Stimulated activated CD4-positive, alpha-beta T cell treated with anti-CD3 and anti-CD28 coated beads, TNF-alpha, amount 100 ng/mL, for 48 hours (primary cell): ENCODE measurements at places on chromosomes 2 and 18.

GRCh38 chr2:143117225-143117624 is 12.0 kb upstream of the ARHGAP15 start:
- DNase-seq: no peak

- no peak for DNase-seq
These were observed 180.0 kb downstream of the GLI2 start for GRCh38 chr2:120915670-120916069.

GRCh38 chr2:203072371-203072770 is 57.7 kb downstream of the NBEAL1 start:
- no peak for DNase-seq

DNA sequence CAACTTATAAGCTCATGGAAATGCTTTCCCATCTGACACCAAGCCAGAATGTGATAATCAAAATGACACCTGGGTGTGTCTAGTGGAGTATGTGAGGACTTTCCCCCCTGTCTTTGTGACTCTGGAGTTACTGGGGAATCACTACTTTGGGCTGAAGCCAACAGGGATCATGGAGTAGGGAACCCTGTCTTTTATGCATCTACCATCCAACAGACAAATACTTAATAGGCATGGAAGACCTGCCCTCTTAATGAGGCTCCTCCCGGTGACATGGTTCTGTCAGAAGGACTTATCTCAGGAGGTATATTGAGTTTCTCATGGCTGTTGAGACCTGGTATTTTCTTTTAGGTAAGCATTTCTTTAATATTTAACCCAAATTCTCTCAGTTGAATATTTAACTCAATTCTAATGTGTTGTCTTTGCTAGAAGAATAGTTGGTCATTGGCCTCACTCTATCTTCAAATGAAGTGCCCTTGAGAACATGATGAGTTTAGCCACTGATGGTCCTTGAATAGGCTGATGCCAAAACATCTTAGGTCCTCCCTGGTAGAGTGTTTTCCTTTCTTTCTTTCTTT is 42.1 kb downstream of the TGIF1 start:
- DNase-seq: no peak

GRCh38 chr2:222504719-222505118 is 80.4 kb downstream of the SGPP2 start:
- DNase-seq: no peak

DNA sequence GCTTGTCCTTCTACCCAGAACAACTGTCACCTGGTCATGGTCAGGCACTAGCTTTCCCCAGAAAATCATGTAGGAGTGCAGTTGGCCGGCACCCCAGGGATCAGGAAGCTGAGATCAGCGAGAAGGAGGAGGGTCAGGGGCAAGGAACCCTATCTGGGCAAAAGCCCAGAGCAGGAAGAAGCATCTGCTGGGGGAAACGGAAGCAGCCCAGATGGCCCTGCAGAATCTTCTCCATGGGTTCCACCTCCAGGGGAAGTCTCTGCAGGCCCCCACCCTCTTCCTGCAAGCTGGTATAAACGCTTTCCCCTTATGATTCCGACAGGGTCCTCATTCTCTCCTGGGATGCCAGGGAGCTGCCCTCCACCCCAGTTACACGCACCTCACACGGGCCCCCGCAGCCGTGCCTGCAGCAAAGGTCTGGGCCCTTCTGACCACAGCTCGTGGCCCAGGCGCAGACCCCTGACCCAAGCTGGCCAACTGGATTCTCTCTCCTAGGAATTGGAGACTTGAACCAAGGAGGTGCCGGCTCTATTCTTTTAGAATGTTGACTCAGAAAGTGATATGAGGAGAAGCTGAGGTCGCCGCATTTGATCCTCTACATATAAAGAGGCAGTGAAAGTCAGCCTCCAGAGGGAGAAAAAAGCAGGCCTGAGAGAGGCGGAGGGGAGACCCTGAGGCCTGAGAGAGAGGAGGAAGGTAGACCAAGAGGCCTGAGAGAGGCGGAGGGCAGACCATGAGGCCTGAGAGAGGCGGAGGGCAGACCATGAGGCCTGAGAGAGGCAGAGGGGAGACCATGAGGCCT is 71.0 kb downstream of the STPG4 start:
- no peak for DNase-seq

DNA sequence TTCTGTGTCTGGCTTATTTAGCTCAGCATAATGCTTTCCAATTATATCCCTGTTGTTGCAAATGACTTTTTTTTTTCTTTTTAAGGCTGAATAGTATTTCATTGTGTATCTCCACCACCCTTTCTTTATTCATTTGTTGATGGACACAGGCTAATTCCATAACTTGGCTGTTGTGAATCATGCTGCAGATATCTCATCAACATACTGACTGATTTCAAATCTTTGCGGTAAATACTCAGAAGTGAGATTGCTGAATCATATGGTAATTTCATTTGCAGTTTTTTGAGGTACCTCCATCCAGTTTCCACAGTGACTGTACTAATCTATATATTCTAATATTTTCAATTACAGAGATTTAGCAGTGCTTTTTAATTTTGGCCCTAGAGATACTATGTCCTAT is 266.2 kb downstream of the TMX3 start:
- DNase-seq: no peak

- DNase-seq: no peak
These were observed at the start of gene PPP1R1C for GRCh38 chr2:181985632-181986205. TSS of gene PPP1R1C (plus strand) at chr2:181985853. CDS start at chr2:181986111, 258 bp downstream.

DNA sequence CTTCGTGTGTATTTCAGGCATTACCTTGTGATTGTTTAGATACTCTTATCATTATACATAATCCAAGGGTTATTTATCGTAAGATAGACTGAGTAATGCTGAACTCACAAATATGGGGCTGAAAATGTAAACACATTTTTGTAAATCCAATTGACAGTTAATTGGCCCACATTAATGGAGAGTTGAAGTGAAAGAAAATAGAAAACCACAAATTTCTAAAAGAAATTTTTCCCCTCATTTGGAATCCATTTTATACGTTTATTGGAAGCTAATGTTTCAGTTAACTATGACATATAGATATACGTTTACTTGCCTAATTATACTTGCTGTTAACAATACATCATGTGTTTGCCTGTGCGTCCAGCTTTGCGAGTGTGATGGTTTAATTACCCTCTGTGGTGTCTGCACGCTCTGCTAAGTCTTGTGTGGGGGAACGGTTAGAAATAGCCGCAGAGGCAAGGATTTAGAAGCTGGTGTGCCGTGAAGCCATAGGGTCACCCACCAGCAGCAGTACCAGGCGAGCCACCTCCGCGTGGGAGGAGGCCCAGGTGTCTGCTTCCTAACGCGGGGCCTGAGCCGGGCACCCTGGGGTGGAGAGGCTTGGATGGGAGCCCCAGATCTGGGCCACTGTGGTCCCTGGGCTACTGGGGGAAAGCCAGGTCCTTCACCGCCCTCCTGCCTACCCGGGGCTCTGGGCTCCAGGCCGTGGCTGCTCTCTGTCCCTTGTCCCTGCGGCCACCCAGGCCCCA is 38.0 kb downstream of the TSHZ1 start:
- DNase-seq: no peak

DNA sequence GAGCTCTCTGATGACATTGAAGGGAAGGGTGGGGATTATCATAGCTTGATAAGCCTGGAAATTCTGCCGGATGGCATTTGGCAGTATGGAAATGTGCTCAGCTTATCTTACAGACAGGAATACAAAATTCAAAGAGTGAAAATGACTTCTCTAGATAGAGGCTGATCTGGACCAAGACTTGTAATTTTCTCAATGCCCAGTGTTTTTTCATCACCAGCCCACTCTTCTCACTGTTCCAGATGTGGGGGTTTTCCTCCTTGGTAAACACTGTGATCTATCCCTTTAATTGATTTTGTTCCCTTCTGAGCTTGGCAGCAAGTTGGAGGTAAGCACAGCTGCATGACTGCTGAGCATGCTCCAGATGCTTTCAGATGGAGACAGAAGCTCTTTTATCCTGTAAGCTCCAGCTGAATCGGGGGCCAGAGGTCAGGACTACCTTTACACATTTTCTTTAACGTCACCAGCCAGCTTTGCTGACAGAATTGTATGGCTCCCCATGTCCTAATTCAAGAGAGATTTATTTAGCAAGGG is 287.4 kb upstream of the TCF4 start:
- DNase-seq: no peak

DNA sequence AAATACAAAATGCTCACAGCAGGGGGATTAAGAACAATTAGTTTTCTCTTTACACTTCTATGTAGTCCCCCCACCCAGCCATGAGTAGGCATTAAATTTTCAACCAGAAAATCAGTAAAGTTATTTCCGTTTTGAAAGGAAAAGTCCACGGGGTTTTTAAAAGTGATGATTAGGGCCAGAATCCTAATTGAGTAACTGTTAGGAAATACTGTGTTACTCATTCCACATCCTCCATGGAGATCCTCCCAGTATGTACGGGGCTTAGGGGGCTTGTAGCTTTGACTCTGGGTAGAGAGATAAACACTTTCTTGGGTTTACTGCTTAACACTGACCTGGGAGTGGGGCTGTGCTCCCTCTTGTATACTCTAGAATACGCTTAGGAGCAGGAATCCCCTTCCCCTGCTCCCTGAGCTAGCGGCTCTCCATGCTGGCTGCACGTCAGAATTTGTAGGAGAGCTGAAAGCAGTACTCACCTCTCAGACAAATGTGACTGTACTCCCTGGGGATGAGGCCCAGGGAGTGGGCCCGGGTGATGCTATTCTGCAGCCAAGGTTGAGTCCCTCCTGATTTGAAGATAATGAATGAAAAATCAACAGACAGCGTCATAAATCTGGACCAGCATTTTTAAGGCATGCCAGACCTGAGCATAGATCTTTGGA is 100.5 kb downstream of the SLC4A3 start:
- no peak for DNase-seq

- no peak for DNase-seq
These were observed 73.2 kb downstream of the CAPN13 start for GRCh38 chr2:30733876-30734520.

GRCh38 chr18:22739061-22739642 is 194.0 kb upstream of the RBBP8 start:
- no peak for DNase-seq

- DNase-seq: no peak
These were observed 374.8 kb upstream of the TRIB2 start for GRCh38 chr2:12341920-12342319.

GRCh38 chr2:5183031-5183430 is 509.2 kb upstream of the SOX11 start:
- no peak for DNase-seq

DNA sequence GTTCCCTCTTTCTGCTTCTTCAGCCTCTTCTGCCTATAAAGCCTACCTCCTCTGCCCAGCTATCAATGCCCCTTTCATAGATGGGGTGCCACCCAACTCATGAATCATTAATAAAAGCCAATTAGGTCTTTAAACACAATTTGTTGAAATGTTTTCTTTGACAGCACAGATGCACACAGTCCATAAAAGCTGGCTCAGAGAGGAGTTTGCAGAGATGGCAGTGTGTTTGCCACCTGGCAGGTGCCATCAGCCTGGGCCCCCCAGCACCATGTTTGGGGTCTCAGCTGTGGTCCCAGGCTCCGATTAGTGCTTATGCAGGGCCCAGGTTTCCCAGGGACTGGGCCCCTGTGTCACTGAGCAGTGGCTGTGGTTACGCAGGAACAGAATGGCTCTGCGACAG is 7.9 kb upstream of the MC2R start:
- DNase-seq: no peak

- DNase-seq: no peak
These were observed 61.4 kb downstream of the NDUFA10 start for GRCh38 chr2:239963646-239964205.

GRCh38 chr2:221360742-221361141 is 211.4 kb downstream of the EPHA4 start:
- DNase-seq: no peak

DNA sequence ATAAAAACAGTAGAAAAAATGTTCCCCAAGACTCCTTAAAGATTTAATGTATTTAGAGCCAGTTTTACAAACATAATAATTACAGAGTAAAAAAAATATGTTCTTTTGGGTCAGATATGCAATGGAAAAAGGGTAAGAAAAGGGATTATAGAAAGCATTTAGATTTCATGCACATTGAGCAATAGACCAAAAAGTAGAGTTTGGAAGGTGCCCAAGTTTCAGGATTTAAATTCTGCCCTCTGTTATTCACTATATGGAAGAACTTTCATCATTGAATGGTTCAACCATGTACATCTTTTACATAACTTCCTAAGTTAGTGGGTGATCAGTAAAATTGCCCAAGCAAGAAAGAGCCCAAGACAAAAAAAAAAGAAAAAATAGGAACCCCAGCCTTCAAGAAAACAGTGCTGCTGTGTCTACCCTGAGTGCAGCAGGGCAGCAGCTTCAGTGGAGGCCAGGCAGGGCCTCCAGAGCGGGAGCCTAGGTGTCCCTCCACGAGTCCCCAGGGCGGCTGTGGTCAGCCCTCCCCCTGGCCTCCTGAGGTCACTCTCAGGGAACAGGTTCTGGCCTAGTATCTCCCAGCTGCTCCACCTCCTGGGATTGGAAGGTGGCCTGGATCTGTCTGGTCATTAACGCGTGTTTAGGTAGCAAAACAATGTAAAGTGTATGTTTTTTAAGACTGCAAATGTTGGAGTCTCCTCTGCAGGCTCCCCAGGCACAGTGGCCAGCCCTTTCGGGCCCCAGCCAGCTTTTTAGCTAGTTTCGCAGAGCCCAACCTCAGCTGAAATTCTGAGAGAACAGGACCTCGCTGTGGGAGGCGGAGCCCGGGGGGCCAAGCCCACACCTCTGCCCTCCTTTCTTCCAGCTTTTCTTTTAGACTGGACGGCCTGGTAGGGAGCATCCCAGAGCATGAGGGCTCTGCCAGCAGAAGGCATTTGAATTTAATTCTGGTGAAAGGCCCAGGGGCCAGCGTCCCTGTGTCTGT is 77.3 kb downstream of the TEX51 start:
- DNase-seq: no peak

DNA sequence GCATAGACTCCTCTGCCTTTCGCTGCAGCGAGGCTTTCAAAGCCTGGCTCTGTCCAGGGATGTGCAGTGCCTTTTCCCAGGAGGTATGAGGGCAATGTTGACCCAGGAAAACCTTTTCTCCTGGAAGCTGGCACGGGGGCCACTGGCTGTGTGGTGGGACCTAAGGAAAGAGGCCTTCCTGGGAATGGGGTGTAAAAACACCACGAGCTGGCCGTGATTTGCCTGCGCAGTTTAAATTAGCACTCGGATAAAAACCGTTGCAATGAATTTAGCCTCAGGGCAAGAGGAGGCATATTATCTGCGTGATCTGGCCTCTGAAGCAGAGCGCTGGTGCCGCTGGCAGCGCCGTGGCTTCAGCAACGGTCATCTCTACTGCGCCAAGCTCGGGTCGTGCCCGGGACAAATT is 3.0 kb downstream of the OSR1 start:
- DNase-seq: no peak

DNA sequence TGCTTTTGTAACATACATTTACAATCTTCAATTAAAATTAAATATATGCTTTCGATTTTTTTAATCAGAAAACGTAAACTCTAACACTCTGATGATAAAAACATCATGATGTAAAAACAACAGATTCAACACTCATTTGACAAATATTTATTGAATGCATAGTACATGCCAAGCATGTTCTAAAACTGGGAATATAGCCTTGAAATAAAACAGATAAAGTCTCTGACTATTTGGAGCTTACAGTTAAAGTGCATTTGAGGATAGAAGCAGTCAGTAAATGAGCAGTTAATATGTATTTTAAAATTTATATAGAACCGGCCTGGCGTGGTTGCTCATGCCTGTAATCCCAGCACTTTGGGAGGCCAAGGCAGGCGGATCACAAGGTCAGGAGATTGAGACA is 47.8 kb downstream of the TMX3 start:
- DNase-seq: no peak

- no peak for DNase-seq
These were observed 153.3 kb upstream of the NDUFV2 start for GRCh38 chr18:8949206-8949605.

GRCh38 chr2:160138406-160138805 is 61.7 kb downstream of the ITGB6 start:
- no peak for DNase-seq
